ENCODE measurements at places on chromosomes 12 and 14.
A peak's percentile ranks its signal among the peaks of the same experiment; 100 is the strongest.

DNA sequence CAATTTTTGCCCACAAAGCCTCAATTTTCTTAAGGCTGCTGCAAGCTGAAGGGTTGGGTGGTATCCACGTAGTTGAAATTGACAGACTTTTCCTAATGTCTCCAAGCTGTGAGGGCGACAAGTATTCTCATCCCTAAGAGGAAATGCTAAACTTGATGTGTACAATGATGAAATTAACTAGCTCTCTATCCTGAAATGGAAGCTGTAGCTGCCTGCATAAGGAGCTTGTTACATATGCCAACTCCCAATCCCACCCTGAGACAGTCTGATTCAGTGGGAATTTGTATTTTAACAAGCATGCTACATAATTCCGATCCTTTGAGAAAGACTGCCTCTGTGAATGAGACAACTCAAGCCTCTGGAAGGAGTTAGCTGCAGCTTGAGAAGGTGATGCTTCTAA is 45.7 kb upstream of the MDM1 start:
- no peak for DNase-seq

GRCh38 chr14:96737881-96738280 is 59.3 kb upstream of the VRK1 start:
- DNase-seq: no peak

DNA sequence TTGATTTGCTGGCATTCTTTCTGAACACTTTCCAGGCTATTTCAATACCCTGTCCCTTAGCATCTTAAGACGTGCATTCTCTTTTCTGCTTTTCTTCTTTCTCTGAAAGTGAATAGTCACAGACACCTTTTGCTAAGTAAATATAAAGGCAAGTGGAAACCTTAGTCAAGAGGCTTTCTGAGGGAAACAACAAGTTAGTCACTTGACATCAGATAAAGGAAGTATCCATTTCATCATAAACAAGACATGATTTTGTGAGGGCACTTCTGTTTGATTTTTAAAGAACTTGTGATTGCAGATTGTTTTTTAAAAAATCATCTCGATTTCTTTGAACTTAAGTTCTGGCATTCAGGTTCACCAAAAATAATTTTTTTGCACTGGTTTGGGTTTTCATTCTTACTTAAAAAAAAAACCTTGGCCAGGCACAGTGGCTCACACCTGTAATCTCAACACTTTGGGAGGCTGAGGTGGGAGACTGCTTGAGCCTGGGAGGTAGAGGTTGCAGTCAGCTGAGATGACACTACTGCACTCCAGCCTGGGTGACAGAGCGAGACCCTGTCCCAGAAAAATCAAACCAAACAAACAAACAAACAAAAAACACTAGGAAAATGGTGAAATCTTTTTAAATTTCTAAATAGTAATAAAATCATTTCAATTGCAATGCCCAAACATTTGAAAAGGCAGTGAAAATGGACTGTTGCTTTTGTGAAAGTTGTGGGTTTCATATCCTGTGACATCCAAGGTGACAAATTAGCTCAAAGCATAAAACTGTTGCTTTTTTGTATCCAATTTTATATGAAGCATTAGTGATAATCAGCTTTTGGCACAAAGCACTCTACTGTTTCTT is 8.3 kb upstream of the KLHL42 start:
- no peak for DNase-seq

GRCh38 chr12:89859508-89860220 is 151.0 kb upstream of the ATP2B1 start:
- no peak for DNase-seq

- DNase-seq: no peak
These were observed 39.7 kb downstream of the KRT80 start for GRCh38 chr12:52151837-52152783.

GRCh38 chr12:57452937-57453509 is 2.1 kb upstream of the INHBE start:
- no peak for DNase-seq

GRCh38 chr14:93033983-93034670 is 81.6 kb downstream of the ITPK1 start:
- no peak for DNase-seq

DNA sequence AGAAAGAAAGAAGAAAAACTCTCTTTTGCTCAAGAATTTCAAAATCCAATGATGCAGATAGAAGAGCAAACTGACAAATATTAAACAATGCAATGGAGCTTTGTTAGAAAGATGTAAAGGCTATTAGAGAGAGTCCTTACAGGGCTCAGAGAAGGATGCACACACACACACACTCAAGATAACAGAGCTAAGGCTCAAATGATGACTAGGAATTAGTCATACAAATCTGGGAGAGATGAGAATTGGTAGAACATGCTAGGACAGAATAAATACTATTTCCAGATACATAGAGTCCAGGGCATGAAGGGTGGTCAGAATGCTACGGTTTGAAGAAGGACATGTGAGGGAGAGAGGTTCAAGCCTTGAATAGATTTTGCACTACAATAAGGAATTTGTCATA is 650.1 kb upstream of the MDGA2 start:
- no peak for DNase-seq

GRCh38 chr12:15001733-15002382 is 29.0 kb downstream of the PDE6H start:
- no peak for DNase-seq

- DNase-seq: no peak
These were observed 7.0 kb upstream of the HOXC12 start for GRCh38 chr12:53947743-53948142.

GRCh38 chr14:20469890-20470602 is 840 bp downstream of the PNP start:
- peak; percentile 63 for DNase-seq

GRCh38 chr12:120936197-120936596 is 32.0 kb upstream of the SPPL3 start:
- no peak for DNase-seq

DNA sequence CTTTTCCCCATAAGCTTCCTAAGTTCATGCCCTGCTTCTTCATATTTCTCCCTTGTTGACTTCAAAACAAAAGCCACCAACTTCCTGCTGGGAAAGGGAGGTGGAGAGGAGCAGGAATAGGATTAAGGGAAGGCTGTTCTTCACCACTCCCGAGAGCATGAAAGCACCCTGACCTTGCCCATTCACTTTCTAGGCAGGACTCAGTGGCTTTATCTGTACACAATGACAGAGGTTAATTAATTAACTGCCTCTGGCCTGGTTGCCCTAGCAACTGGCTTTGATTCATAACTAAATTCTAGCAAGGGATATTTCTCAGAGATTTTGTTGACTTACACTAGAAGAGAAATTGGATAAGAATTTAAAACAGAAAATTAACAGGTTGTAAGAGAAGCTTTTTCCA is 396.8 kb downstream of the RPS29 start:
- no peak for DNase-seq

DNA sequence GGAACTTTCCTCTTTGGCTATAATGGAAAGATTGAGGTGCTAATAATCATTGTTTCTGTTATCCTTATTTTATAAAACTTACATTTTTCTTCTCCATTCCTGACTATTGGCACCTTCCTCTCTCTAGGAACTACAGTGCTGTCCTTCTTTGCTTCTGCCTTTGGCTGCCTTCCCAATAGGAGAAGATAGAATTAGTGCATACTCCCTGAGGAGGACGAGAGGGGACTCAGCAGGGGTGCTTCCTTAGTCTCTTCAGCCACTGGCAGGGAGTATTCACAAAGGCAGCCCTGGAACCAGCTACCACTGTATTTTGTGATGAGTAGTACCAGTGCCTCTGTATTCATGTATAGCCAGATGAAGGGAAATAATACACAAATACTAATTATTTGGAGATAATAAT is 208.5 kb downstream of the FOXG1 start:
- no peak for DNase-seq

- DNase-seq: no peak
These were observed 171.4 kb downstream of the EMP1 start for GRCh38 chr12:13367973-13368372.

DNA sequence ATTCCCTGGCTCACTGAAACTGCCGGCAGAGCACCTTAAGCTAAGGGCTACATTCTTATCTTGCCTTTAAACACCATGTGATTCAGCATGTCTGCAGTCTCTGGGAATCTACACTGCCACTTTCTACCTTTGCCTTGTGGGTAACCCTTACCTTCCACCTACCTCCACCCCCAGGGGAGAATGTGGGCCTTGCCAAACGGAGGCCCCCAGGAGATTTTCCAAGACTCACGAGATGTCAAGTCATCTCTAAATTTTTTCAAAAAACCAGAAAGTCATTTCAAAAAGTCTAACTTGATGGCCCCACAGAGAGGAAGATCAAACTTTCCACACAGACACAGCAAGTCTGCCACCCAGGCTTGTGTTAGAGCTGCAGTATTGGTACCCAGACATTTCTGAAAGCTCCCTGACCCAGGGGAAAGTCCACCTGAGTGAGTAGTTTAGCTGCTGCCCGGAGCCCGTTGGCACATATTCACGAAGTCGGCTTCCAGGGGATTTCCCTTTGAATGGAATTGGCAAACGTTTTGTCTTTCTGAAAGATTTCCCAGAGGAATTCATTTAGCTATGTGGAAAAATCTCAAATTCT is 4.7 kb upstream of the PSMA6 start:
- DNase-seq: no peak

All from Panc1 (cell line).